PC-9 (cell line): ENCODE measurements at places on chromosomes 1 and 21. TPM values are rescaled to one million over a fixed set of nuclear protein-coding genes. Genes with fewer than 3 reads are reported as not detected.

Gene CD5L
- total RNA-seq: not detected in 2 replicates

Gene TBX15
- not detected in 2 replicates for total RNA-seq

Gene KRTAP12-2
- not detected in 2 replicates for total RNA-seq

Gene VANGL2
- total RNA-seq: 11.5 and 12.4 TPM in 2 replicates

Gene FLG
- total RNA-seq: not detected in 2 replicates

Gene SEC16B
- total RNA-seq: 2.0 and 4.4 TPM in 2 replicates

Gene PCBP3
- 0.65 TPM in 1 of 2 replicates, not detected in the other for total RNA-seq

Gene KIAA0319L
- 69.1 and 72.0 TPM in 2 replicates for total RNA-seq

Gene EXTL1
- total RNA-seq: 0.13 and 0.63 TPM in 2 replicates

Gene OR6N1
- not detected in 2 replicates for total RNA-seq

Gene AADACL3
- not detected in 2 replicates for total RNA-seq

Gene TLCD4
- 11.2 TPM in 2 replicates for total RNA-seq

Gene HEYL
- total RNA-seq: 0.17 and 0.35 TPM in 2 replicates

Gene C1orf232
- not detected in 2 replicates for total RNA-seq

Gene ENO1
- 1,401 and 1,902 TPM in 2 replicates for total RNA-seq

Gene ANGPTL3
- not detected in 2 replicates for total RNA-seq

Gene LINGO4
- total RNA-seq: not detected in 2 replicates

Gene MAP1LC3C
- total RNA-seq: 0.68 and 1.2 TPM in 2 replicates

Gene HSPB7
- total RNA-seq: not detected in 2 replicates

Gene GLUL
- 335 and 348 TPM in 2 replicates for total RNA-seq

Gene LRRN2
- 4.6 and 7.0 TPM in 2 replicates for total RNA-seq

Gene C1orf116
- total RNA-seq: 30.2 and 36.7 TPM in 2 replicates

- no peak for DNase-seq
Observed at GRCh38 chr1:204928671-204929486, 58.2 kb downstream of the NFASC start.

DNA sequence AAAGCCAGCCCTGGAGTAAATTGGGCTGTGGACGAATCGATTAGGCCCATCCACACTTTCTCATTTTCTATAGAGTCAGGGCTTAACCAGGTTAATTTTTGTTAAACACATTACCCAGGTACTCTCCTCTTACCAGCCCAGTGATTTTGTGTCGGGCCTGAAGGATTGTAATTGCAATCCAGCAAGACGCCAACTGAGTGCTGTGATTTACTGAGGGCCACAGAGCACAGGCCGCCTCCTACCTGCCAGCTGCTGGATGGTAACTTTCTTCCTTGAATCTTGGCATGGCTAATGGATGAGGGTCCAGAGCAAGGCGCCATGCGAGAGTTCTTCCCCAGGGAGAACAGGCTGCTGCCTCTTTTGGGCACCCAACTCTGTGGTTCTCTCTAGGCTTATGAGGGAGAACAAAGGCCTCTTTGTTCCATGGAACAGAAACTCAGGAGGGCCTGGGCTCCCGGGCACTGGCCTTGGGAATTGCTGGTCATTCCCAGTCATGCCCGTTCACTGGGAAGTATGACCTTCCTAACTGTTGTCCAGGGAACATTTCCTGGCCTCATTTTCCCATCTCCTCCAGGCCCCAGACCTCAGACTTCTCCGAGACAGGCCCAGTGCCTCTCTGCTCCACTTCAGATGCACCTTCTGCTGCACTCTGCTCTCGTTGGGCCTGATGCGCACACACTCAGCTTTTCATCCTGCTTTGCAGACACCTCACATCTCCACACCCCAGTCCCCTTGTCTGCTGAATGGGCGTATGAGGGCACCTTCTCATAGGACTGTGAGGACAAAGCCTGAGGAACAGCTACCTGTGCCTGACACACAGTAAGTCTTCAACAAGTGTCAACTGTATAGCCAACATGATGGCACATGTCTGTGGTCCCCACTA lies 57.3 kb downstream of the SYF2 start:
- no peak for DNase-seq

DNA sequence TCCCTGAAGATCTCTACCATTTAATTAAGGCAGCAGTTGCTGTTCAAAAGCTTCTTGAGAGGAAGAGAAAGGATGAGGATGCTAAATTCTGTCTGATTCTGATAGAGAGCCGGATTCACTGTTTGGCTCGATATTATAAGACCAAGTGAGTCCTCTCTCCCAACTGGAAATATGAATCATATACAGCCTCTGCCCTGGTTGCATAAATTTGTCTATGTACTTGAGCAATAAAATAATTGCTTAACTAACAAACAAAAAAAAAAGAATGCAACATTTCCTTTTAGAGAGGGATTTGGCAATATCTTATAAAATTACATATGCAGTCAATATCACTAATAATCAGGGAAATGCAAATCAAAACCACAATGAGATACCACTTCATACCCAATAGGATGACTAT lies 26.8 kb downstream of the ALDH9A1 start:
- no peak for DNase-seq

- no peak for DNase-seq
Observed at GRCh38 chr21:18273400-18273799, 28.8 kb downstream of the CHODL start.

DNA sequence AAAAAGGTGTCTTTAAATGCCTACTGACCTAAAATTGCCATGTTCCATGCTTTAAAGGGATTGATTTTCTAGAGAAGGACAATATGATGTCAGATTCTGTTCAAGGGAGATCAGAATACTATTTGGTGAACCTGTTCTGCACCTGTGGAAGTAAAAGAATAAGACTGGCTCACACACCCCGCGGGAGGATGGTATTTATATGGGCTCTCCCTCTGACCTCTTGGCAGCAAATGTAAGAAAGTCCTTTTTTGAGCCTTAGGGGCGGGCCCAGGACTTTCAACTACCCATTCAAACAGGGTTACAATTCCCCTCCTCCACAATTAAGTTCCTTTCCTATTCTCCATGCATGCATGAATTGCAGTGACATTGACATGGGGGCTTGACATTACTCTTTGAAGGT lies 42.1 kb downstream of the WASF2 start:
- DNase-seq: no peak

GRCh38 chr21:22342889-22343288 lies 1344.7 kb downstream of the NCAM2 start:
- DNase-seq: no peak

DNA sequence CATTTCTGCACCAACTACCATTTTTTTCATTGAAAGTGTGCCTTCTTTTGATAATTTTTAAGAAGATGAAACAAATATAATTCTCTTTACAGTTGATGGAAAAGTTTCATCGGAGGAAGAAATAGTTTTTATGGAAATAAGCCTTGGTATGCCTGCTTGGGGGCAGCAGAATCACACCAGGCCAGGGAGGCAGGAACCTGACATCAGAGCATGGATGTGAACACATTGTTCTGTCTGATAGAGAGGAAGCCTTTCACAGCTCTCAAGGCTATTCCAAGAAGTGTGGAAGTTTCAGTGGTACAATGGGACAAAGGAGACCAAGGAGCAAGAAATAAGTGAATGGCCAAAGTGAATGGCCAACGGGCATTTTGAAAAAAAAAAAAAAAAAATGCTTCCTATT lies 162.2 kb upstream of the KCNK2 start:
- no peak for DNase-seq

- DNase-seq: no peak
Observed at GRCh38 chr1:36570478-36571060, 87.9 kb upstream of the CSF3R start.

DNA sequence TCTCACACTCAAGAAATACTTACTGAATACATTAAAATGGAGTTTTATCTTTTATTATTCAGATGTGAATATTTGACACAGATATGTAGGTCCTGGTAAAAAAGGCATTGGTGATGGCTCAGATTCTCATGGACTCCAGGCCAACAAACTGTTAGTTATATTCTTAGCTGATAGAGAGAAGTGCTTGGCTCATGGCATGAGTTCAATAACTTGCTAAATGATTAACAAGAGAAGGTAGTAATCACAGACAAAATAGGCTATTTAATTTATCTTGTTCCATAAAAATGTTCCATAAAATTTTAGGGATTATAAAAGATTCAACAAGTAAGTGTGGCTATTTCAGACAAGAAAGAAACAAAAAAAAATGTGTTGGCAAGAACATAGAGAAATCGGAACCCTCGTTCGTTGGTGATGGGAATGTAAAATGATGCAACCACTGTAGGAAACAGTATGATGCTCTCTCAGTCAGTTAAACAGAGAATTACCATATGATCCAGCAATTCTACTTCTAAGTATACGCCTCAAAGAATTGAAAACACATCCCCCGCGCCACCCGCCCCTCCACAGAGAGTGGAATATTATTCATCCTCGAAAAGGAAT lies 737.8 kb upstream of the ADAMTS5 start:
- no peak for DNase-seq

DNA sequence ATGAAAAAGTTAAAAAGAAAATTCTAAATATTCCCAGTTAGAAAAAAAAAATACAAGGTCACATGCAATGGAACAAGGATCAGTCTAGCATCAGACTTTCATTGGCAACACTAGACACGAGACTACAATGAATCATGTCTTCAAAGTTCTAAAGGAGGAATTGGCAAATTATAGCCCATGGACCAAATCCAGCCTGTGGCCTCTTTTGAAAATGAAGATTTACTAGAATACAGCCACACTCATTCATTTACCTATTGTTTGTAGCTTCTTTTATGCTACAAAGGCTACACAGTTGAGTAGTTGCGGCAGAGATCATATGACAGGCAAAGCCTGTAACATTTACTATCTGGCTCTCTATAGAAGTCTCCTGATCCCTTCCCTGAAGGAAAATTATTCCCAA lies 71.4 kb downstream of the MRPL39 start:
- no peak for DNase-seq

GRCh38 chr1:26290882-26291261 lies 11.0 kb downstream of the SH3BGRL3 start:
- no peak for DNase-seq

DNA sequence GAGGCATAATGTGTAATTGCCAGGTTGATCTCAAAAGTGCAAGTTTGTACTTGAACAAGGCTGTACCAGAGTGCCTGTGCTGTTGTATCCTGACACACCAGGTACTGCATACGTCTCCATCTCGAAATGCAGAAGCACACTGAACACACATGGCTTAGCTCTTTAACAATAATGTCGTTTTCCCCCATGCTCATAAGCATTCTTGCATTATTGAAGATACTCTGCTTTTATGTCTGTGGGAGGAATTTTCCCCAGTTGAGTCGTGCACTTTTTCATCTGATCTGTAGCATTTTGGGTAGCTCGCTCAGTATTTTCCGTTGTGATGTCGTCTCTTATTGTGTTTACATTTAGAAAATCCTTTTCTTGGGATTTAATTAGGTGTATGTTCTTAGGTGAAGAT lies 98.7 kb downstream of the PCBP3 start:
- DNase-seq: no peak

- DNase-seq: no peak
Observed at GRCh38 chr1:14535619-14536355, 62.7 kb upstream of the KAZN start.

- no peak for DNase-seq
Observed at GRCh38 chr1:940107-941014, 16.6 kb downstream of the SAMD11 start.

DNA sequence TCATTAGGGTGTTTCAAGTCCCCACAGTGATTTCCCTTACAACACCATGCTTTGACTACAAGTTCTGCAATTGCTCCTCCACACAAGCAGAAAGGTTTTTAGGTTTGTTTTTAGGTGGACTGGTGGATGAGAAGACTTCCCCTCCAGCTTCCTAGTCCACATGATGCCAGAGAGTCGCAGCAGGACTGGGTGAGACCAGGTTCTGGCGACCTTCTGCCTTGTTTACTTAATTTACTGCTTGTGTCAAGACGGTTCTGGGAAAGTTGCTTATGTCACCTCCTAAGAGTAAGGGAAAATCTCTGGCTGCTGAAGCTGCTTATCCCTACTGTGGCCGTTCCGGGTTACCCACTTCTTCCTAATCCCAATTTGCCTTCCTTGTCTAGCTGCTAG lies 76.4 kb downstream of the GLUL start:
- no peak for DNase-seq

- no peak for DNase-seq
Observed at GRCh38 chr1:186819563-186819962, 9.2 kb upstream of the PLA2G4A start.

DNA sequence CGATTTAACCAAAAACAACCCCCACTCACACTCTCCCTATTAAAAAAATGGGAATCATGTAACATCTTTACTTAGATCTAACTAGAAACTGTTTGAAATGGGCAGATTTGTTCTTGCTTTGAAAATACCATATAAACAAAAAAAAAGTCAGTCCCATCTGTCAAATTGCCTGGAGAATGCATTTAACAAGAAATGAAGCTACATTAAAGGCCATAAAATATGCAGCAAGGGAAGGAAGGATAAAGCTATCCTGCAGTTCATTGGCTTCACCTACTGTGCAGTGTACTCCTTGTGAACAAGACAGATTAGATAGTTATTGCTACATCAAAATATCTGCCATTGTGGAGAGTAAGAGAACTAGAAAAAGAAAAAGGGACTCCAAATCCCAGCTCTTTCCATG lies 160.5 kb downstream of the LRRC7 start:
- DNase-seq: no peak

DNA sequence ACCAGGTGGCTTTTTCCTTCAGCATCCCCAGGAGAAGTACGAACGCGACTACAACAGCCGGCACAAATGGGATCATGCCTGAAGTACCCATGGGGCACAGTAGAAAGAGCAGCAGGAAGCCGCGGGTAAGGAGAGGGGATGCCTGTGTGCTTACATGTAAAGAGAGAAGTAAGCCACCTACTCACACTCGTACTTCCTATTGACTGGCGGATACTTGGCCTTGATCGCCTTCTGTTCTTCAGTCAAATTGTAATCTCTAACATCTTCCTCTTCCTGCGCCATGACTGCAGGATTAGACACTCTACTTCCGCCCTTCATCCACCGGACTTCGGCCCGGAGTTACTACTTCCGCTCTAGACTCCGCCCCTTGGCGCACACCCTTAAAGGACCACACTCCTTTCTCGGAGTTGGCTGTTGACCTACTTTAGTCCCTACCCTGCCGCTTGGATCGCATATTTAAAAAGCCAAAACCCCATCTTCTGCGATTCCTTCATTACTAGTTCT lies at the start of gene ZBTB8OS:
Gene ZBTB8OS (minus strand): TSS at position 303 of the 504 bp plus-strand sequence. CDS start 21 bp downstream, at position 282.
- DNase-seq: peak; percentile 88
